G401 (cell line): ENCODE measurements at places on chromosomes 11 and 22. TPM values are rescaled to one million over a fixed set of nuclear protein-coding genes. Genes with fewer than 3 reads are reported as not detected.
A peak's percentile ranks its signal among the peaks of the same experiment; 100 is the strongest.

DNA sequence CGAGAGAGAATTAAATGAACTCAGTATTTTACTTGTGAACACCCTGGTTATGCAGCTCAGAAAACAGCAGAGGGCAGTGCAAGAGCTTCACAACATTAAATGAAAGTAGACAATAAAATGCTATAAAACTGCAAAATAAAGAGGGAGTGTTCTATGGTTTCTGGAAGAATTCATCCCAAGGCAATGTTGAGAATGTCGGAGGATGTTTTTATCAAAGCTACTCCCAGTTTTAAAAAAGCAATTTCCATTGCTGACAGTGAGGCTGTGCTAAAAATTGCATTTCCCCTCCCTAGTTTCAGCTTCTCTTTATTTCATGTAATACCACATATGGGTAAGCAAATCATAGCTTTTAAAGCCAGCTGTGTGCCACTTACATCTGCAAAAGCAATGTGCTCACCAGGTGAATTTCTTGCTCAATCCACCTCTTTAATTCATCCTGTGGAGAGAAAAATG is 296.8 kb downstream of the RAB38 start:
- no peak for DNase-seq

DNA sequence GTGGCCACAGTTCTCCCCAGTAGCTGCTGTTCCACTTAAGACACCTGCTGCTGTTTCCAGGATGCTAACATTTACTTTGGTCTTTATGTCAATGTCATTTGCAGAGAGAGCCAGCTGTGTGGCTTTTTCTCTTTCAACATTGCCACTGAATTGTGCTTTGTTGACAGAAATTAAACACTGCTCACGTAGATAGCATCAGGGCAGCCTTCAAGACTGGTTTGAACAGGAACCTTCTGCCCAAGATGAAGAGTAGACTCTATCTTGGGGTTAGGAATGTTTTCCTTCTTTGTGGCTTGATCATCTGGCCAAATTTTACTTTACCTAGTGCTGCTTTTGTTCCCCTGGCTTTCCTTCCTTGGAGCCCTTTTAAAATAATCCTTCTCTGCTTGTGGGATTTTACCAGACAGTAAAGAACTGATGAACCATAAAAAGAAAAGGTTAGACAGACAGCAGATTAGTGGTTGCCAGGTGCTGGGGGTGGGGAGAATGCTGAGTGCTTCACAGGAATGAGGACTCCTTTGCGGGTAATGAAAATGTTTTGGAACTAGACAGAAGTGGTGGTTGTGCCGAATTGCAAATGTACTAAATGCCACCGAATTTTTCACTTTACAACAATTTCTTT is 22.7 kb upstream of the XBP1 start:
- no peak for DNase-seq

- DNase-seq: no peak
Observed at GRCh38 chr11:71240865-71241691, 11.3 kb downstream of the SHANK2 start.

DNA sequence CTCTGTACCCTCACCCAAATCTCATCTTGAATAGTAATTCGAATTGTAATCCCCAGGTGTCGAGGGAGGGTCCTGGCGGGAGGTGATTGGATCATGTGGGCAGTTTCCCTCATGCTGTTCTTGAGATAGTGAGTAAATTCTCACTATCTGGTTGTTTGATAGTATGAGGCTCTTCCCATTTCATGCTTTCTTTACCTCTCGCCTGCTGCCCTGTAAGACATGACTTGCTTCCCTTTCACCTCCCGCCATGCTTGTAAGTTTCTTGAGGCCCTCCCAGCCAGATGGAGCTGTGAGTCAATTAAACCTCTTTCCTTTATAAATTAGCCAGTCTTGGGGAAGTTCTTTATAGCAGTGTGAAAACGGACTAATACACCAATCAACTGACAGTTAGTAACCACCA is 60.1 kb downstream of the FAM76B start:
- no peak for DNase-seq

DNA sequence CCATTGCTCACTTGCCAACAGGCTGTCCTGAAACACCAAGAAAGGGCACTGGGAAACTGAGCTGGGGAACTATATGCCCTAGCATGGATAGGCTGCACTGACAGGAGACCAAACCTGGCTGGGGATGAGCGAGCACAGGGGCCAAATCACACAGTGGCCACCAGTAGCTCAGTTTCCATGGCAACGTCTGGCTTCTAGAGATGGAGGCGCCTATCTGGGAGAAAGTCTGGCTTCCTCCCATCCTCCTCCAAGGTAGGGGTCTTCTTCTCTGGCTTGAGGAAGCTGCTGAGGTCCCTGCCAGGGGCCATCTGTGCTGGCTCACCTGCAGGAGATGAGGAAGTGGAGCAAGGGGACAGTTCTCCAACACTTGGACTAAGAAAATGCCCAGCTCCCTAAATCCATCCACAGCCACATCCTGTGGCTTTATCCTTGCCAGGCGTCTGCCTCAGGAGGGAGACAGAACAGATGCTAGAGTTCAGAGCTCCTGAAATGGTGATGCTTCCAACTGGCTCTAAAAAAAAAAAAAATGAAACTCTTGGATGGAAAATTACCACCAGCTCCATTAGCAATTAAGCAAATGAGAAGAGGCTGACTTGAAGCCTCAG is 48.3 kb downstream of the SYT13 start:
- peak; percentile 97 for DNase-seq

DNA sequence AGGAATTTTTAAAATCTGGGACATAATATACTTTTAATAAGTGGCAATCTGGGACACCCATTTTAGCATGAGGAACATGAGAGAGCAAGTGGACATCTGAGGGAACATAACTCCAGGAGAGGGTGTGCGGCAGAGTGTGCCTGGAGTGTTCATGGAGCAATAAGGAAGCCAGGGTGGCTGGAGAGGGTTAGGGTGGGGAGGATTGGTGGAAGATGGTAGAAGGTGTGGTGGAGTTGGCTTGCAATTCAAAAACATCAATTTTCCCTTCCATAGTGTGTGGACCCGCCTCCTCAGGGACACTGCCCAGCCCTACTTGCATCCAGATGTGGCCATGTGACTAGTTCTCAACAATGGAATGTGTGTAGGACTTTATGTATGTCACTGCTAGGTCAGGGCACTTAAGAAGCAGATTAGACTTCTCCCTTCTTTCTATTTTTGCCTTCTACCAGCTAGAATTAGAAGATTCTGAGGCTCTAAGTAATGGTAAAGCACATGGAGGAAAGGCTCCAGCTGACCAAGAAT is 4.4 kb upstream of the DENND5A start:
- DNase-seq: no peak

DNA sequence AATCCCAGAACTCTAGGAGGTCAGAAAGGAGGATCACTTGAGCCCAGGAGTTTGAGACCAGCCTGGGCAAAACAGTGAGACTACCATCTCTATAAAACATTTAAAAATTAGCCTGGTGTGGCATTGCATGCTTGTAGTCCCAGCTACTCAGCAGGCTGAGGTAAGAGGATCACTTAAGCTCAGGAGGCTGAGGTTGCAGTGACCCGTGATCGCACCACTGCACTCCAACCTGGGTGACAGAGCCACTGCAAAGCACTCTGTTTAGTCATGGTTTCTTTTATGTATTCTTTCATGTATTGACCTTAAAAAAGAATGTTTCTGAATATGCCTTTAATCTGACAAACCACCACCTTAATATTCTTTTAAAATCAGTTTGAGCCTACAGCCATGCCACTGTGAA is 52.2 kb downstream of the BIRC2 start:
- DNase-seq: no peak

DNA sequence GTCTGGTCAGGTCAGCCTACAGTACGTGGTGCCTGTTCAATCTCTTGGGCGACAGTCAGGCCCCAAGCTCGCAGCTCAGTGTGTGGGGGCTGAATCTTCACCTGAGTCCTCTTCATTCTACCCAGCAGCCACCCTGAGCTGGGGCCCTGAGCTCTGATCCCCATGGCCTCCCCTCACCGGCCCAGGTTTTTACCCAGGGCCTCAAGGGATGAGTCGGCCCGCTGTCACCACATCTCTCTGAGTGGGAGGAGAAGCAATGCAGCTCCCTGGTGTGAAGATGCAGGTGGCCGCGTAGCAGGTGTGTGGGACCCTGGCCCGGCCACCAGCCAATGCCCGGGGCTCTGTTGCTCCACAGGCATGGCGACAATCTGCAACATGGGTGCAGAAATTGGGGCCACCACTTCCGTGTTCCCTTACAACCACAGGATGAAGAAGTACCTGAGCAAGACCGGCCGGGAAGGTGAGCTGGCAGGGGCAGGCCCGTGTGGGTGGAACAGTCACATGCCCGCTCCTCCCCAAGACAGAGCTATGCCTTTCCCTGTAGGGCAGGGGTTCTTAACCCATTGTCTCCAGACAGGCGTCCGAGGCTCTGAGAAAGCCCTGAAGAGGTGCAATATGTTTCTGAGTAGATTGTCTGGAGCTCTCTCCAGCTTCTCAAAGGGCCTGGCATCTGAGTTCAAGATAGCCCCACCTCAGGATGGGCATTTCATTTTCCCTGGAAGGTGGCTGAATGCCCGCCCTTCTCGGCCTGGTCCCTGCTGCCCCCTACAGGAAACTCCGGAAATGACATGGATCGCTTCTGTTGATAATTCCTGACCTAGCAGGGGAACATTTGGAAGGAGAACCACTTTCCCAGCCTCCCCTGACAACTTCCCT is 26.9 kb downstream of the POLR3H start:
- peak; percentile 90 for DNase-seq

DNA sequence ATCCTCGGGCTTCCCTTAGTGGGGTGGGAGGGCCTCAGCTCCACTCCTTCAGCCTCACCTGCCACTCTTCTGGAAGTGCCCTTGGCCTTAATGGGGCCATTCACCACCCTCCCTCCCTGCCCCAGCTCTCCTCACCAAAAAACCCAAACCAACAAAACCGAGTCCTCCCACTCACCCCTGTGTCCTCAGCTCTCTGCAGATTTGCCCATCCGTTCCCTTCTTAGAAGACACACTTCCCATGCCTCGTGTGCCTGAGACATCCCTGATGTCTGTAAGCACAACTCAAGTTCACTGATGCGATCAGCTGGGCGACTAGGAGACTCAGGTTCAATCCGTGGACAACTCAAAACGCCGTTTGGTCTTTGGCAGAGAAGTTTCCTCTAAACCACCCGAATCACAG is 839.2 kb downstream of the TBC1D22A start:
- DNase-seq: no peak

GRCh38 chr11:30483056-30483455 is 103.1 kb downstream of the MPPED2 start:
- DNase-seq: no peak

- DNase-seq: peak; percentile 28
Observed at GRCh38 chr11:95338430-95338991, 107.5 kb upstream of the SESN3 start.

DNA sequence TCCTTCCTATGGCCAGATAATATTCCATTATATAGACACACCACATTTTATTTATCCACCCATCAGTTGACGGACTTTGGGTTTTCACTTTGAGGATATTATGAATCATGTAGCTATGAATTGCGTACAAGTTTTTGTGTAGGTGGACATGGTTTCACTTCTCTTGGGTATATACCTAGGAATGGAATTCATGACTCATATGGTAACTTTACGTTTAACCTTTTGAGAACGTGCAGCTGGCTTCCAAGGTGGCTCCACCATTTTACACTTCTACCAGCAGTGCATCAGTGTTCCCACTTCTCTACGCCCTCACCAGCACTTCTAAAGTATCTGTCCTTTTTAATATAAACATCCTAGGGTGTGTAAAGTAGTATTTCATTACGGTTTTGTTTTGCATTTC is 112.0 kb downstream of the PLEKHA7 start:
- DNase-seq: no peak

Gene CPT1B
- 3.4 and 5.8 TPM in 2 replicates for total RNA-seq

Gene TSGA10IP
- not detected in 2 replicates for total RNA-seq

Gene NAV2
- total RNA-seq: 2.5 and 4.2 TPM in 2 replicates

Gene FOLH1
- total RNA-seq: not detected in 2 replicates

Gene HDAC10
- total RNA-seq: 6.1 and 28.5 TPM in 2 replicates

Gene CSNK1E
- total RNA-seq: 94.4 and 129 TPM in 2 replicates

Gene TEAD1
- total RNA-seq: 11.6 and 33.4 TPM in 2 replicates

Gene ROM1
- total RNA-seq: 14.2 and 14.9 TPM in 2 replicates

Gene SEPTIN3
- 1.2 and 2.4 TPM in 2 replicates for total RNA-seq

Gene FJX1
- 36.5 and 42.4 TPM in 2 replicates for total RNA-seq

Gene CCDC116
- not detected in 2 replicates for total RNA-seq
